ENCODE measurements at places on chromosomes 1 and 21. TPM values are rescaled to one million over a fixed set of nuclear protein-coding genes. Genes with fewer than 3 reads are reported as not detected.
A peak's percentile ranks its signal among the peaks of the same experiment; 100 is the strongest.

DNA sequence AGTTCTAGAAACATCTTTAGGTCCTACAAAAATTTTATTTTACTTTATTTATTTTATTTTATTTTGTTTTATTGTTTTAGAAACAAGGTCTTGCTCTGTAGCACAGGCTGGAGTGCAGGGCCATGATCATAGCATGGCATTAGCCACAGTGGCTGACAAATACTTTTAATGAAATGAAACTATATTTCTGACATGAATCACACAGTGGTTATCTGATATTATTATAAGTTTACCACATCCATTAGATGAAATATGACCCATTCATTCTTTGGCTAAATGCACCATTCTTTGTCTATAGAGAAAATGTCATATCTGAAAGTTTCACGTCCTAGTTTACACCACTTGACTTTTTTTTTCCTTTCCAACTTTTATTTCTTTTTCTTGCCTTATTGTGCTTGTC, 613.4 kb upstream of the ADAMTS5 start:
- H3K4me3 ChIP-seq: no peak overlapping the region
- no peak for DNase-seq
- no peak overlapping the region for H3K27ac ChIP-seq
- no peaks in the 10 kb centered on the region for H3K36me3 ChIP-seq
- no peaks in the 10 kb centered on the region for H3K27me3 ChIP-seq
- no peaks in the 10 kb centered on the region for H3K4me1 ChIP-seq

- no peaks in the 10 kb centered on the region for H3K27me3 ChIP-seq
- DNase-seq: no peak
- no peak overlapping the region for H3K4me3 ChIP-seq
- H3K4me1 ChIP-seq: no peaks in the 10 kb centered on the region
- H3K36me3 ChIP-seq: no peaks in the 10 kb centered on the region
Measured at GRCh38 chr1:20465187-20465586, 20.8 kb downstream of the CAMK2N1 start.

- H3K27ac ChIP-seq: peak overlapping the region; percentile 10
- H3K4me3 ChIP-seq: no peak overlapping the region
- no peaks in the 10 kb centered on the region for H3K27me3 ChIP-seq
- no peaks in the 10 kb centered on the region for H3K36me3 ChIP-seq
- no peak for DNase-seq
- no peaks in the 10 kb centered on the region for H3K4me1 ChIP-seq
Measured at GRCh38 chr1:21361506-21361905, 71.2 kb upstream of the ECE1 start.

DNA sequence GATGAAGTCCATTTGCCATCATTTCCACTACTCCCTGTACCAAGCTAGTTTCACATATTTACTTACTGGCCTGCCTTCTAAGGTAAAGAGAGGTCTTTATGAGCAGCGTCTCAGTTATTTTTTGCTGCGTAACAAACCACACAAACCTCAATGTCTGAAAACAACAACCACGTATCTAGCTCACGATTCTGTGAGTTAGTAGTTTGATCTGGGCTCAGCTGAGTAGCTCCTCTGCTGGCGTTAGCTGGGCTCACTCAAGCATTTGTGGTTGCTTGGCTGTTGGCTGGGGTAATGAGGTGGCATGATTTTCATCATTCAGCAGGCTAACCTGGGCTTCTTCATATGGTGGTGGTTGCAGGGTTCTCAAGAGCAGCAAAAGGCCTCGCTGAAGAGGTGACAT, 225.4 kb downstream of the FOXD2 start:
- no peak overlapping the region for H3K4me3 ChIP-seq
- H3K4me1 ChIP-seq: no peaks in the 10 kb centered on the region
- no peaks in the 10 kb centered on the region for H3K36me3 ChIP-seq
- no peaks in the 10 kb centered on the region for H3K27me3 ChIP-seq
- DNase-seq: peak; percentile 1
- no peak overlapping the region for H3K27ac ChIP-seq

- H3K27me3 ChIP-seq: no peaks in the 10 kb centered on the region
- H3K36me3 ChIP-seq: no peaks in the 10 kb centered on the region
- no peaks in the 10 kb centered on the region for H3K4me1 ChIP-seq
- no peak for DNase-seq
- H3K27ac ChIP-seq: no peak overlapping the region
- H3K4me3 ChIP-seq: no peak overlapping the region
Measured at GRCh38 chr1:54806931-54807611, 5.9 kb upstream of the TTC22 start.

- H3K27ac ChIP-seq: peak within 1 kb of the TSS; percentile 61
- no peaks in the 10 kb centered on the region for H3K27me3 ChIP-seq
- DNase-seq: peak; percentile 84
- H3K36me3 ChIP-seq: no peaks in the 10 kb centered on the region
- peaks cover 16% of the 10 kb centered on the region for H3K4me1 ChIP-seq
- H3K4me3 ChIP-seq: peak within 1 kb of the TSS; percentile 26
Measured at GRCh38 chr1:151372058-151372934, at the start of gene SELENBP1. TSS of gene SELENBP1 (minus strand) at chr1:151372705. CDS start at chr1:151372641, 64 bp downstream.

DNA sequence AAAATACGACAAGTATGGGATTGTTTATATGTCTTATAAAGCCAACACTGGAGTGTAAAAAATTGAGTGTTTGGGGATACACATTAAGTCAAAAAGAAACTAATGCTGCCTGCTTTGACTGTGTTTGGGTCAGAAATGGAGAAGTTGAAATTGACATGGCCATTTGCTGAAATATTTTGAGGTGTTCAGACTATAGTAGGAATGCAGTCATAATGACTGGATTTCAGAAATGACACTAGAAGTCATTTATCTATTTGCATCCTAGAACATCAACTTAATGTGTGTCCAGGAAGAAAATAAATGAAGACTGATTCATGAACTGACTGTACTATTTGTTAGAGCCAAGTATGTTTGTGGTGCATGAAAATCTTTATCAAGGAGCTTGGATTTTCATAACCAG, 28.4 kb downstream of the RASAL2 start:
- DNase-seq: no peak
- H3K4me3 ChIP-seq: no peak overlapping the region
- H3K27ac ChIP-seq: no peak overlapping the region
- H3K27me3 ChIP-seq: no peaks in the 10 kb centered on the region
- H3K36me3 ChIP-seq: no peaks in the 10 kb centered on the region
- no peaks in the 10 kb centered on the region for H3K4me1 ChIP-seq

DNA sequence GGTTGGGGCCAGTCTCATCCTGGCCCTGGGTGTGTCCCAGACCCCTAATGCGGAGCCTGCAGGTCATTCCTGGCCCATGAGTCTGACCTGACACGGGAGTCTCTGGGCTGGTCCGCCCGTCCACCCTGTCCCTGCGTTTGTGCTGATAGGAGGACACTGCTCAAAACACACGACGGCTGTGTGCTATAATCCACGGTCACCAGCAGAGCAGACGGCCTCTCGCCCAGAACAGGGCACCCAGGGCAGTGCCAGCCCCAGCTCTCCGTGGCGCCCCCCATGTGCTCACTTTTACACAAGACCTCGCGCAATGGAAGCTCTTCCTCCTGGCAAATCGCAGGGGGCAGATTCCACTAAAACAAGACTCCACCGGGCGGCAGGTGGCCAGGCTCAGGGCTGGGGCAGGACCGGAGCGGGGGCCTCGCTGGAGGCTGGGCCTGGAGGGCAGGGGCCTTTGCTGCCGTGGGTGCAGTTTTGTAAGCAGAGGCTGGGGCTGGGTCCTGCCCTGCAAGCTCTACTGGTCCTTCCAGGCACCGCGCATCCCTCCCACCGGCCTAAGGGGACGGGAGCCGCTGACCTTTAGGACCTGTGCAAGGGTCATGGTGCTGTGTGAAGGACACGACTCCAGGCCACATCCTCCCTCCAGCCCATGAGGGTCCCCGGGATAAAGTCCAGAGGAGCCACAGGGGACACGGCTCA, 10.6 kb upstream of the SLC19A1 start:
- H3K4me1 ChIP-seq: peaks cover 5% of the 10 kb centered on the region
- no peak for DNase-seq
- no peak overlapping the region for H3K4me3 ChIP-seq
- H3K36me3 ChIP-seq: no peaks in the 10 kb centered on the region
- H3K27ac ChIP-seq: no peak overlapping the region
- H3K27me3 ChIP-seq: no peaks in the 10 kb centered on the region

Gene SLC45A1
- 5.6 TPM for polyA plus RNA-seq

Gene ITGB2
- polyA plus RNA-seq: 27.4 TPM

Gene HEYL
- 44.7 TPM for polyA plus RNA-seq

Gene KIRREL1
- polyA plus RNA-seq: 15.5 TPM

Gene GIPC2
- polyA plus RNA-seq: 1.9 TPM

Gene VANGL2
- 5.9 TPM for polyA plus RNA-seq

Gene FBLIM1
- 23.3 TPM for polyA plus RNA-seq

Gene MIXL1
- polyA plus RNA-seq: 0.66 TPM

All from testis (tissue), 5 donors.